ENCODE measurements at places on chromosomes 16 and 17.
A peak's percentile ranks its signal among the peaks of the same experiment; 100 is the strongest.

GRCh38 chr16:26614237-26614841 lies 452.4 kb upstream of the C16orf82 start:
- DNase-seq = no peak

DNA sequence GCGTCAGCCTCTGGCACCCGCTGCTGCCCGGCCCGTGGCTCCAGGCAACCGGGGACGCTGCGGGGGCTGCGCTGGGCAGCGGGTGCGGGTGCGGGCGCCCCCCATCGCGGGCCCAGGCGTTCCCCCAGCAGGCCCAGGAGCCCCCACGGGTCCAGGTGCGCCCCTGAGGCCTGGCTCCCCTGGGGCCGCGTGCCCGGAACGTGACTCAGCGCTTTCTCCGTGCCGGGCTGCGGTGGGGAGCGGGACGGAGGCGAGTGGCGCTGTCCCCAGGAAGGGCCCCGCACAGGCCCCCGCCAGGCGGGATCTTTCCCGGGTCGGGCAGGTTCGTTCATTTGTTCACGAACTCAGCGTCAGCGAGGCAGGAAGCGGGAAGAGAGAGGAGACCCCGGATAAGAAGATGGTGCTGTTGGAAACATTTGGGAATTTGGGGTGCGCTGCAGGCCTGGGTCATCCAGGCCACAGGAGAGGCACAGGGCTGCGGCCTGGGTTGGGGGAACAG lies 18.4 kb upstream of the EXOC7 start:
- no peak for DNase-seq

DNA sequence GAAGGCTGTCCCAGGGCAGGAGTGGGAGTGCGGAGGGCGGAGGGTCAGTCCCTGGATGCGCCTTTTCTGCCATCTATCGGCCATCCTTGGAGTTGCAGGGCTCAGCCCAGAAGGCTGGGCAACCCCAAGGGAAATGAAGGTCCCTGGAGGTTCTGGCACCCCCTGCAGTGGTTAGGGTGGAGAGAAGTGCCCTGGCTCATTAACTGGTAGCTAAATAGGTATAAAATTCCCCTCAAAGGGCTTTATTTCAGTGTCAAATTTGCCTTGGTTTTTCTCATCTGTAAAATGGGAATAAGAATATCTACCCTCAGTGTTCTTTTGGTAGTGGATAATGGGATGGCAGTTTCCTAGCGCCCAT lies 22.4 kb downstream of the C17orf75 start:
- DNase-seq = peak; percentile 83

- DNase-seq = no peak
Measured at GRCh38 chr17:70863436-70864248, 694.3 kb downstream of the KCNJ2 start.

DNA sequence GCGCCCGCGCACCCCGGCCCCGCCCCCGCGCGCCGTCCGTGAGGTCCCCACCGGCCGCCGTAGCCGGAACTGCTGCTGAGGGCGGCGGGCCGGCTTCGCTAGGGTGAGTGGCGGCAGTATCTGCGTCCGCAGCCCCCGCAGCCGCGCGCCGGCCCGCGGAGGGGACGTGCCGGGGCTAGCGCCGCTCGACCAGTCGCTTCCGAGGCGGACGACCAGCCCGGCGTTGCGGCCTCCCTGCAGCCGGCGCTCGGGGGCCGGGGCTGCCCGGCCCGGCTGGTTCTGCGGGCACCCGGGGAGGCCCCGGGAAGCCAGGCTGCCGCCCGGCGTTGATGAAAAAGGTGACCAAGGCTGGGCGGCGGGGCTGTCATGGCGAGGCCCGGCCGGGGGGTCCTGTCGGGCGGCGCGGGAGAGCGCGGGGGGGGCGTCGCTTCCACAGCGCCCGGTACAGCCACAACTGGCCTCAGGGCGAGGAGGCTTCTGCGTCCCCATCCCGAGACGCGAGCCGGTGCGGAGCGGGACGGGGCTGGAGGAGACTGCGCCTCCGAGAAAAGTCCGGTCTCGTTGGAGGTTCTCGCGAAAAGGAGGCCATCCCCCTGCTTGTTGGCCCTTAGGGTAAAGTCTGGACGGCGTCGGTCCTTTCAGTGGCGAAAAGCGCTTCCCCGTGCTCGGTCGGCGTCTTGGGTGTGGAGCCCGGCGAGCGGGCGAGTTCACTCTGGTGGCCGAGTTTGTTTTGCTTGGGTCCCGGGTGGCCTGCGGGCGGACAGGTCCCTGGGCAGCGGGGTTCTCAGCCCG lies at the start of gene CRAMP1:
TSS of gene CRAMP1 (plus strand) at position 41 of the 792 bp plus-strand sequence. CDS start 2,280 bp downstream, outside the sequence.
- peak; percentile 25 for DNase-seq

DNA sequence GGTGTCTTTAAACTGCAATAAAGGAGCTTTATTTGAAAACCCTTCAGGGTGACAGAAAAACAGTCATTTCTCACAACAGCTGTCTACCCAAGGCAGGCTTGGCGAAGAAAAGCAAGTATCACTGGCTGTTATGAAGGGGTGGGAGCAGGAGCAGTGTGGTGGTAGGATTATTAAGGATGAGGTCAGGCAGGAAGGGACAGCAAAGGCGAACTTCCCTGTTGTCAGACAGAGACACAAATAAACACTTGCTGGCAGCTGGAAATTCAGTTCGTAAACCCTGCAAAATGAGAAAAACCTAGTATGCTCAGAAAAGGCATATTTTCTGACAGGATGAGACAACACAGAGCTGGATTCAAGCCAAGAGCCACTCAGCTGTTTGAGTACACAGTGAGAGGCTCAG lies 416.3 kb upstream of the CDH5 start:
- no peak for DNase-seq

- DNase-seq = no peak
Measured at GRCh38 chr17:61323909-61324868, 75.5 kb upstream of the TBX2 start.

DNA sequence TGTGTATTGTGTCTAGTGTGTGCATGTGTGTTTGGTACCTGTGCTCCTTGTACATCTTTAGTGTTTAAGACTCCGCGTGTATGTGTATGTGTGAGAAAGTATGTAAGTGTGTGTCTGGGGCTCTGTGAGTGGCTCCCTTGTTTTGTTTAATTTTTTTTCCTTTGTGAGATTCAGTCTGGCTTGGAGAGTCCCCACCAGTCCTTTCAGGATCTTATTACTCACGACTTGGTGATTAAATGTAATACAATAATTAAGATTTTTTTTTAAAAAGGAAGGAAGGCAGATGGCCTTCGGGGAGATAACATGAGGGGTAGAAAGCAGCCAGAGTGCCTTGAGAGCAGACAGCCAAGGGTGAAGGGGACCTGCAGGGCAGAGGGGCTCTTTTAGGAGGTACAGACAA lies 33.9 kb downstream of the FZD2 start:
- DNase-seq = no peak

Data from activated naive CD4-positive, alpha-beta T cell treated with Interleukin-2 at 50 U/mL for 16 hours (primary cell).